ENCODE measurements at places on chromosomes 12 and 14. TPM values are rescaled to one million over a fixed set of nuclear protein-coding genes. Genes with fewer than 3 reads are reported as not detected.
A peak's percentile ranks its signal among the peaks of the same experiment; 100 is the strongest.

DNA sequence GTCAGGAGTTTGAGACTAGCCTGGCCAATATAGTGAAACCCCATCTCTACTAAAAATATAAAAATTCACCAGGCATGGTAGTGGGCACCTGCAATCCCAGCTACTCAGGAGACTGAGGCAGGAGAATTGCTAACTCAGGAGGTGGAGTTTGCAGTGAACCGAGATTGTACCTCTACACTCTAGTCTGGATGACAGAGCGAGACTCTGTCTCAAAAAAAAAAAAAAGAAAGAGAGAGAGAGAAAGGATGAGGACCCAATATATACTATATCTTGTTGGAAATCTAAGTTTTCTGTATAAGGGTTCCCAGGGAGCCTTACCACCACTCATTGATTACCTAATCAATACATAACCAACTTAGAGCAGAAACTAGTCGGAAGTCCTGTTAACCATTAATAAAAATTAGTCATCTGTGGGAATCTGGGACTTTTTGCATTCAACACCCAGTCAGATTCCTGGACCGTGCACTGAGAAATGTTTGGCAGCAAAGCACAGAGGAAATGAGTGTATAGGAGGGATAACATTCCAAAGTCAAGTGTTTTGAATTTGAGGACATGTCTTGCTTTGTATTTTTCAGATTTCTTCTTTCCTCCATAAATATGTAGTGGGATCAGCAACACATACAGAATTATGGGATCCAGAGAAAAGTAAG, 44.8 kb upstream of the NR2C1 start:
- no peak overlapping the region for H3K27ac ChIP-seq
- H3K36me3 ChIP-seq, result no peaks in the 10 kb centered on the region
- H3K4me3 ChIP-seq, result no peak overlapping the region

DNA sequence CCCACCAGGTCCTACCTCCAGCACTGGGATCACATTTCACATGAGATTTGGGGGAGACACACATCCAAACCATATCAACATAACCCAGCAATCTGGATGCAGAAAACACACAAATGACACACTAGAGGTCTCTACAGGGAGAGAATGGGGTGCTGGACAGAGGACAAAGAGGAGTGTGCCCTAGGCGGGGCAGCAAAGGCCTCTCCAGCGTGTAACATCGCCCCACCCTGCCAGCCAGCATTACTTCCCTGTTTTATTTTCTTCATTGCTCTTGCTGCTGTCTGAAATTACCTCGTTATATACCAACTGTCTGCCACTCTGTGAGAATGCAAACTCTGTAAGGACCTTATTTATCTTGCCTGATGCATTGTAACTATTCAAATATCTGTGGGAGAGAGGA, 61.1 kb downstream of the RIMBP2 start:
- H3K27ac ChIP-seq, result no peak overlapping the region
- no peaks in the 10 kb centered on the region for H3K27me3 ChIP-seq
- no peaks in the 10 kb centered on the region for H3K36me3 ChIP-seq
- no peaks in the 10 kb centered on the region for H3K4me1 ChIP-seq
- H3K4me3 ChIP-seq, result no peak overlapping the region

- no peaks in the 10 kb centered on the region for H3K27me3 ChIP-seq
- peaks cover 69% of the 10 kb centered on the region for H3K4me1 ChIP-seq
- peaks cover 10% of the 10 kb centered on the region for H3K36me3 ChIP-seq
- H3K4me3 ChIP-seq, result peak overlapping the region; percentile 40
- peak; percentile 26 for DNase-seq
Measured at GRCh38 chr12:92096346-92097136, 49.1 kb downstream of the BTG1 start.

GRCh38 chr14:101007004-101007614, 103.6 kb upstream of the RTL1 start:
- H3K27ac ChIP-seq, result no peak overlapping the region
- DNase-seq, result no peak
- peaks cover 5% of the 10 kb centered on the region for H3K36me3 ChIP-seq
- no peaks in the 10 kb centered on the region for H3K4me1 ChIP-seq
- no peak overlapping the region for H3K4me3 ChIP-seq

DNA sequence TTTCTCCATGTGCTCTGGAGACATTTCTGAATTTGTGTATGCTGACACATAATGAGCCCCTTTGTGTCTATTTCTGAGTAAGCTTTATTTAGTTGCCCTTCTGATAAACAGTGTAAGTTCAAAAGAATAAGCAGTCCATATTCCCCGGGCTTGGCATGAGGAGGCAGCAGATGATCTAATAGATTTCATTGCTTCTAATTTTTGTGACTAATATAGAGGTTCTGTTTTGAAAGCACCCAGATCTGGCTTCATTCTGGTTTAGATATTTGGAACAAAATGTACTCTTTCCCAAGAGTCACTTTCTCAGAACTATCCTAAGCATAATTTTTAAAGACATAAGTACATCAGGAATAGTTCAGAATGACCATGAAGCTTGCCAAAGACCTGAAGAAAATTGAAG, 290.9 kb downstream of the BTG1 start:
- DNase-seq, result no peak
- peaks cover 18% of the 10 kb centered on the region for H3K4me1 ChIP-seq
- H3K36me3 ChIP-seq, result no peaks in the 10 kb centered on the region
- no peak overlapping the region for H3K4me3 ChIP-seq

Gene CFAP73
- polyA plus RNA-seq, result not detected

DNA sequence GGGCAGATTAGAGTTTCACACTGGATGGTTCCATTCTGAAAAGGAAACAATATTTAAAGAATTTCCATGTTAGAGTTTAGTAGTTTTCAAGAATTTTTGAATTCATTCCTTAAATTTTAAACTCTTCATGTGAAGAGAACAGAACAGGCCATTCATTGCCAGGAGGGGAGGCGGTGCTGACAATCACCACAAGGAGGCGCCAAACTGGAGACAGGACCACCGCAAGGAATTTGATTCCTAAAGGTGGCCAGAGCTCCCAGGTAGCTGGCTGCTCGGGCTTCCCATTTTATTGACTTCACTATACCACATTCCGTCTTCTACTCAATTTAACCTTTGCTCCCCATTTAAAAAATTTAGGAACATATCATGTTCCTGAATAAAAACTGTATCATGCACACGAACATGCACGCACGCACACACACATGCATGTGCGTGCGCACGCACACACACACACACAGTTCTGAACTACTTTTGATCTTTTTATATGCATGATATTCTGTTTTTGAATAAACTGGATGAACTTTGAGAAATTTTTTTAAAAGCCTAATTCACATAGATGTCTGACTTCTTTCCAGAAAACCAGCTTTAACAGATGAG, 101.2 kb downstream of the NELL2 start:
- peaks cover 30% of the 10 kb centered on the region for H3K36me3 ChIP-seq
- no peaks in the 10 kb centered on the region for H3K27me3 ChIP-seq
- DNase-seq, result peak; percentile 67
- H3K27ac ChIP-seq, result peak overlapping the region; percentile 80
- no peak overlapping the region for H3K4me3 ChIP-seq

Gene C12orf60
- 1.7 TPM for polyA plus RNA-seq

- no peak overlapping the region for H3K27ac ChIP-seq
- H3K36me3 ChIP-seq, result peaks cover 16% of the 10 kb centered on the region
- DNase-seq, result no peak
- peaks cover 3% of the 10 kb centered on the region for H3K27me3 ChIP-seq
- H3K4me3 ChIP-seq, result no peak overlapping the region
- H3K4me1 ChIP-seq, result no peaks in the 10 kb centered on the region
Measured at GRCh38 chr12:67111182-67111581, 158.0 kb upstream of the CAND1 start.

Gene MANSC4
- not detected for polyA plus RNA-seq

All from naive thymus-derived CD8-positive, alpha-beta T cell (primary cell).